ENCODE measurements at places on chromosomes 7 and 10.

DNA sequence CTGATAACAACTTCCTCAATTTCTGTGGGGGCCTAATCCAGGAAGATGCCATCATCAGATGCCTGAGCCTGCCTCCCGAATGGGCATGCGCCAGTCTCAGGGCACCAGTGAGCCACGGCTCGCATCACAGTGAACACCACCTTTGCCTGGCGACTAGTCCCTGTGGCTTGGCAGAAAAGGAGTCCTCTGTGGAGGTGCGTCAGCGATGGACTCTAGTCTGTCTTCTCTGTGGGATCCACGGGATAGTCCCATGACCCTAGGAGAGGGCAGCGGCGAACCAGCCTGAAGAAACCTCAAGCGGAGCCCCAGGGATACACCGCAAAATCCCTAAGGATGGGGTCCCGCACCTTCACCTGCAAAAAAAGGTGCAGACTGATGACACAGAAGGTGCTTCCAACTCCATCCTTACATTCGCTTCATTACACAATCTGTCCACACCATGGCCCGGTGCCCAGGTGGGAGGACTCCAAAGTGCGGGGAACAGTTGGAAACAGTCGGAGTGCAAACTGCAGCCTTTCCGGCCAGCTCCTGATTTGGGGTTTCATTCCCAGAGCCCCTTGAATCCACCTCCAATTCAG is 35.1 kb upstream of the ZNF273 start:
- no peak for DNase-seq

GRCh38 chr7:104767826-104768536 is 246.0 kb upstream of the KMT2E start:
- DNase-seq = no peak

- DNase-seq = no peak
These were observed 79.4 kb upstream of the FEZF1 start for GRCh38 chr7:122383934-122384333.

GRCh38 chr7:4806983-4807597 is 31.7 kb downstream of the AP5Z1 start:
- DNase-seq = no peak

DNA sequence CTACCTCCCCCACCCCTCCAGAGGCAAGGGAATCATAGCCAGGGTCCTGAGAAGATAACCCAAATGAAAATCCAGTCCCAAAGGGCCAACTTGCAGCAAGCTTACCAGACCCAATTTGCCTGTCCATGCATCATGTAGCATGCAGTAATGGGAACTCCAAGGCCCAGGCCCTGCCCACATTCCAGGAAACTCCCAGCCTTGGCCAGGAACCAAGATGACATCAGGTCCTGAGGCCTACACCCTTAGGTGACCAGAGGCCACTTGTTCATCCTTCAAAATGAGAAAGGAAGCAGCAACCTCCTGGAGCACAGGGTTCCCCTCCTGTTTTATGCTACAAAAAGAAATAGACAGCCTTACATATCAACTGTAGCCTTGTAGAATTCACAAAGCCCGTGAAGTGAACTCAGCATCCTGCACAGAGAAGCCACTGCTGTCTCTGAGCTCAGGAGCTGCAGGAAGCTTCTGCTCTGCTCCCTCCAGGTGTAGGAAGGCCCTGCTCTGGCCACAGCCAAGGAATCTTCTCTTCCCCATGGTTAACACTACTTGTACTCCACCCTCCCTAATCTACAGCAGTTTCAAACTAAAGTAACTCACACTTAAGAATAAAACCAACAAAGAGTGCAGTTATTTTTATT is 30.3 kb upstream of the GRB10 start:
- DNase-seq = no peak

DNA sequence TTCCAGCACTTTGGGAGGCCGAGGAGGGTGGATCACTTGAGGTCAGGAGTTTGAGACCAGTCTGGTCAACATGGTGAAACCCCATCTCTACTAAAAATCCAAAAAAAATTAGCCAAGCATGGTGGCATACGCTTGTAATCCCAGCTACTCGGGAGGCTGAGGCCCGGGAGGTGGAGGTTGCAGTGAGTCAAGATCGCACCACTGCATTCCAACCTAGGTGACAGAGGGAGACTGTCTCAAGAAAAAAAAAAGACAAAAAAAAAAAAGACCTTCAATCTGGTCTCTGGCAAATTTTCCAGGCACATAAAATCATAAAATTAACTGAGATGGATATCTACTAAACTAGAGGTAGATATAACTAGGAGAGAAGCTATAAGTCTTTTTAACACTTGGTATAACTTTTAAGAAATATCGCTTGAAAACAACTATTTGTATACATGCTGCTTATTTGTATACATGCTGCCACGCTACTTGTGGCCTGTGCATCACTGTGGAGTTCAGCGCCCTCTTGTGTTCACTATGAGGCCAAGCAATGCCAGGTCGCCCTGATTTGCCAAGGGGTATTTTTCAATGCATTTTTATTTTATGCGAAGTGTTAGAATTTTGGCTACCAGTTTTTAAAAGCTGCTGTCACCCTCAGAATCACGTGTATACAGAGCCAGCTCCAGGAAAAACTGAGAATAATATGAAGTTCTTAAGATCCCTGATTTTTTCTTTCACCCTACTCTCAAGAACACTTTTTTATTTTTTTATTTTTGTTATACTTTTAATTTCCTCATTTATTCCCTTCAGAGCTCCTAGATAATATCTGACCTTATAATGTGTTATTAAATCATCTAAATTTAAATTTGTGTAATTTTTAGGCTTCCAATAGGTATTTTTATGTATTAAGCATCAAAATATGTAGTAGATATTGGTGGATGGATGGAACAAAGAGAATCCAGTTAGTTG is 26.7 kb downstream of the CYCS start:
- no peak for DNase-seq

GRCh38 chr10:114605155-114605797 is 52.8 kb downstream of the ABLIM1 start:
- DNase-seq = no peak

DNA sequence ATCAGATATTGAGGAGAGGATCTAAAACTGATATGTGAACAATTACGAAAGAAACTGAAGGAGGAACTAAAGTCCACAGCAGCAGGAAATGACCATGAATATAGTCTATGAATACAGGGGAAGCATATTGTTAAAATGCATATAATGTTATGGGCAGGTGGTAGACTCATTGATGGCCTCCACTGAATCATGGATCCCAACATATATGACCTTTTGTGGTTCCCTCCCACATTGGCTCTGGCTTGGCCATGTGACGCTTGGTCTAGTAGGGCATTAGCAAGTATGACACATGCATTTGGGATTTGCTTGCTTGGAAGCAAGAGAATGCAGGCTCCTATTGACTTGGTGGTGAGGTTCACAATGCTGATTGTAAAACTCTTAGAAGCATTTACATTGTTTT is 55.2 kb upstream of the RAB18 start:
- no peak for DNase-seq

- DNase-seq = no peak
These were observed 144.7 kb downstream of the PFKFB3 start for GRCh38 chr10:6347391-6347951.

- DNase-seq = no peak
These were observed 19.1 kb downstream of the ATOH7 start for GRCh38 chr10:68212721-68213352.

DNA sequence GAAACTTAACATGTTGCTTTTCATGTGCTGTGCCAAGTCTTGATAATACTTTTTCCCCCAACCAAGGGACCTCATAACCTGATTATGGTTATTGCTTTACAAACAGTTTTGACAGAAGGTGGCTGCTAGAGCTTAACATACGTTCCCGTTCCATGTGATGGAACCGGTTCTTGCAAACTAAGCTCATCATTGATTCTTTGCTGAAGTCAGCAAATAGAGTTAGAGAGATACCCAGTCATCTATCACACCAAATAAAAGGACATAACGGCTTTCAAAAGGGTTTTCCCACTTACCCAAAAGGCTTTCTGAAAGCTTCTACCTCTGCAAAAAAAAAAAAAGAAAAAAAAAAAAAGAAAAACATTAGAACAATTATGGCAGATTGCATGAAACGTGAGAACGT is 230.3 kb upstream of the MDFIC start:
- no peak for DNase-seq

DNA sequence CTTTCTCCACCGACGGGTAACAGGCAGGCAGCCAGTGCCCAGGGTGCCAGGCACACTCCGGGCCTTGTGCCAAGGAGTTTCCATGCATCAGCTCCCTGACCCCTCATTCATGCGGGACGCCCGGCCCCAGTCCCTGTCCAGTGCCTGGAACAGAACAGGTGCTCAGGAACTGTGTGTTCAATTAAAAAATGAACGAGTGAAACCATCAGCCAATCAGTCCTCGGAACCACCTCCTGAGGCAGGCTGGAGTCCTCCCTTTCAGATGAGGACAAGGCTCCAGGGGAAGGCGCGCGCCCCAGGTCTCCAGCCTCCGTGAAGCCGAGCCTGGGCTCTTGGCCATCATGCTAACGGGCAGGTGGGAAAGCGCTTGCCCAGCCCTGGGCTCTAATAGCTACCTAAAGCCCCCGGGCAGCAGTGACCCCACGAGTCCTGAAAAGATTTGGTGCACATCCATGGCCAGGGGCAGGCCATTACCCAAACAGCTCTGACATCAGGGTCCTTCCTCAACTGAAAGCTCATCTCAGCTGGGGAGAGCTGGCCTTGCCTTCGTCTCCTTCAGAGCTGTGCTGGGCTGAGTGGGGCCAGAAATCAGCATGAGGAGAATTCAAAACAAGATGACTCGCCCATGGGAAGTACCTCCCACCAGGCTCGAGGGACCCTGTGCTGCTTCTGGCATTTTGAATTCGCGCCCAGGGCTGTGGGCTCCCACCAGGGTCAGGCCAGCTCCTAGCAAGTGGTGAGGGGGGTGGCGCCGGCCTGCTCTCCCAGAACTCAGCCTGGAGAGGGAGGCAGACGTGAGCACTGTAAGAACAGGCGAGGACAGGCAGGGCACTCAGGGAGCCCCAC is 200.5 kb downstream of the MAD1L1 start:
- DNase-seq = no peak

DNA sequence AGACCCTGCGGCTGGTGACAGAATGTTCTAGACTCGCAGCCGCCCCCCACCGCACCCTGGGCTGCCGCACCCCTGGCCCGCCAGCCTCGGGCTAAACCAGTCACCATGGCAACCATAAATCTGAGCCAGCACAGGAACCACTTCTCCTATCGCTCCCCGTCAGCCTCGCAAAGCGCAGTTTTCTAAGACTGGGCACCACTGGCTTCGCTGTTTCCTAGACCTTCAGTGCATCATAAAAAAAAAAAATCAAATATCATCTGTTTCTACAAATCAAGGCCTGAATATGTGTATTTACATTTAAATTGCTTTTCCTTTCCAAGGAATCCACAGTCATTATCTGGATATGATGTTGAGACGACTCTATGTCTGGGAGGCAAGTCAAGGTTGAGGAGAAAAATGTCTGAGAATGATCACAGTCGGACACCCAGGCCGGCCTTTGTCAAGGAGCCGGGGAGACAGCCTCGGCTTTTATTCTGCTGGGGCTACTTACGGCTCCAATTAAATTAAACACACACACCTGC is 99.9 kb downstream of the PTPRN2 start:
- DNase-seq = peak; percentile 47

DNA sequence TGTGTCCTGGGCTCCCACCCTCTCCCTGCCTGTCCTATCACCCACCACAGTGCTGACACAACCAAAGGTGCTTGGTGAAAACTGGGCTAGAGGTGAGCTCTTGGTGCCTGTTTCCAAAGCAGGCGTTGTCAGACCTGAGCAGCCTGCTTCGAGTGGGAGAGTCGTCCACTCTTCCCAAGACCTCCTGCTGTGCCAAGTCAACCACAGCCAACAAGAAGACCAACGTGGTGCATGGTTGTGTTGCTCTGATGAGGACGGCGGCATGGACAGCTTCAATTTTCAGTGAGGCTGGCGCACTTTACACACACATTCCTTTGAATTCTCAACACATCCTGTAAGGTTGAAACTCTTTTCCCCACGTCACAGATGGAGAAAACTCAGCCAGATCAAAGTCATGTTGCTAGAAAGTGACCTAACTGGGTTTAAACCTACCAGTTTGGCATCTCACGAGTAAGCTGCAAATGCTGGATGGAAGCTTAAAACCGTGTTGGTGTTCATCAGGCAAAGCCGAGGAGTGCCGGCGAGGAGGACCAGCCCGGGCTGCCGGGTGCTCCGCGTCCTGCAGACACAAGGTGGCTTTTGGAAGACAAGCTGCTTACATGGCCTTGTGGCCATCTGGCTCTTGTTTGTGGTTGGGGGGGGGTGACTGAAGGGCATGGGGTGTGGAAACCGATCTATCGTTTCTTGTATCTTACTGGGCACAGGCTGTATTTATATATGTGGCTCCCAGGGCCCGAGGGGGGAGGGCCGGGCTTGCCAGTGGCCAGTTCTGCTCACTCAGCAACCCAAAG is 39.3 kb downstream of the INSIG1 start:
- DNase-seq = no peak

GRCh38 chr7:41113719-41114118 is 589.2 kb downstream of the INHBA start:
- no peak for DNase-seq

GRCh38 chr7:44466300-44467216 is 23.9 kb downstream of the NUDCD3 start:
- DNase-seq = no peak

DNA sequence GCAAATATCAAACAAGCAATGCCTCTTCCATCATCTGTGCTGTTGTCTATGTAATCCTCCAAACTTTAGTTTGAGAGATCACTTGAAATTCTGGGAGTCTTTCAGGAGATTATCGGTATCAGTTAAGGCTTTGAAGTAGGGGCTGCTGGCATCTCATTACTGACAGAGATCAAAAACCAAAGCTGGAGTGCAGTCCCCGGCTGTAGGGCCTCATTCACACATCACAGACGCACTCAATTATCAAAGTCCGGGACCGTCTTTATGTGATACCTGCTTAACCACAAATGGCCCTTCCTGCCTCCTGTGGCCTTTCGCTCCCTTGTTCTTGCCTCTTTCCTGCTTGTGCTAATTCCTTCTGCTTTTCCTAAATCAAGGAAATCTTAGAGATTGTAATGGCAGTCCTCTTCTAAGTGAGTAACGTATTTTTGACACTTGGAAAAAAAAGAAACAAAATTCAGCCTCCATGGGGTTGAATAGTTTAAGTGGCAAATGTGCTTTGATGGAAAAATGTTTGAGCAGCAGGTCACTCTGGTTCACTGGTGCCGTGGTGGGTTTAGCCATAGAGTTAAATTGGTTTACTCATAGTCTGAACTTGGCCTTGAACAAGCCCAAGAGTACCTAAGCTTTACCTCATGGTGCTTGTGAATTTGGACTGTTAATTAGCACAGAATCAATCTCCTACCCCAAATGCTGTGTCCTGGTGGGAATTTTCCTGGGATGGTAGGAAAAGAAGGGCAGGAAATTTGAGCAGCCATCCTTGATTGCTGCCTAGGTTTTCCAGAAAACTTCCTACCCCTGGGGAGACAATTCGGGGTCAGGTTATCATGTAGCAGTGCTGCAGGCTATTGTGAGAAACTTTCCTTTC is 178.9 kb upstream of the LYZL1 start:
- no peak for DNase-seq
